Substantia nigra (tissue), 51 donors: ENCODE measurements at places on chromosomes 13 and 19.

DNA sequence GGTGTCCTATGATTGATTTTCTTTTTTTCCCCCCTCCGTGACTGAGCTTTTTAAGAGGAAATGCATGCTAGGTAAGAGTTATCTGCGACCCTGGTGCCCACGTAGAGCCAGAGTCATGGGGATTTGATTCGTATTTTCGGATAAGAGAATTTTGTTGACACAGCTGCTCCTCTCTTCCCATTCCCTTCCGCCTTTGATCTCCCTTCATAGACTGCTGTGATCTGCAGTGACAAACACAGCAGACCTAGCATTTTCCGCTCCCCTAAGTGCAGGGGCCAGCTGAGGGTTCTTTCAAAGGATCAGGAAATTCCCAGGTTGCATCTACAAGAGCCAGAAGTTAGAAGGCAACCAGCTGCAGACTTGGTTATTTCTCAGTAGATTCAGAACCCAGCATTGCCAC is 70.5 kb downstream of the ZNF568 start:
- no peak for DNase-seq

DNA sequence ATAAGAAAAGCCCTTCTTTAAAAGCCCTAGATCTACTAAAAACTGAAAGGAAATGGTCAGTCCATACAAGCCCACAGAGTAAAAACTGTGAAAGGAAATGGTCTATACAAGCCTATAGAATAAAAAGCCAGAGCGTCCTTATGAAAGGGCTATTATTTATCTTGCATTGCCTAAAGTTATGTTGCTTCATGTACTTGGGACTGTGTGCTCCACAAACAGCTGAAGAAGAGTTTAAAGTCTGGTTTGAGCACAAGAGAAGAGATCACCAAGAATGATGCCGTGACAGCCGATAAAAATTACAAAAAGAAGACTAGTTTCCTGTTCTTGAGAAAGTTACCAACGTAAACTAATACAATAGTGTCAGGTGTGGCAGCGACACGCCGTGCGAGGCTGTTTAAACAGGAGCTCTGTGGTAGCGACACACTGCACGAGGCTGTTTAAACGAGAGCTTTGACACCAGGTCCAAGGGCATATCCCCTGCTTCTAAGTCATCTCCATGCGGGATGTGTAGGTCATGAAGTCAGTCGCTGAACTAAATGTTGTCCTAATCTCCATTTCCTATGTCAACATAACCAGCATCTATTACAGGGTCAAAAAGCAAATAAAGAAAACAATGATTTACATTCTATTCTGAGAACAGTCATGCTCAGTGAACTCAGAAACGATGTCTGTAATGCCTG is 24.9 kb downstream of the PCID2 start:
- DNase-seq = no peak

DNA sequence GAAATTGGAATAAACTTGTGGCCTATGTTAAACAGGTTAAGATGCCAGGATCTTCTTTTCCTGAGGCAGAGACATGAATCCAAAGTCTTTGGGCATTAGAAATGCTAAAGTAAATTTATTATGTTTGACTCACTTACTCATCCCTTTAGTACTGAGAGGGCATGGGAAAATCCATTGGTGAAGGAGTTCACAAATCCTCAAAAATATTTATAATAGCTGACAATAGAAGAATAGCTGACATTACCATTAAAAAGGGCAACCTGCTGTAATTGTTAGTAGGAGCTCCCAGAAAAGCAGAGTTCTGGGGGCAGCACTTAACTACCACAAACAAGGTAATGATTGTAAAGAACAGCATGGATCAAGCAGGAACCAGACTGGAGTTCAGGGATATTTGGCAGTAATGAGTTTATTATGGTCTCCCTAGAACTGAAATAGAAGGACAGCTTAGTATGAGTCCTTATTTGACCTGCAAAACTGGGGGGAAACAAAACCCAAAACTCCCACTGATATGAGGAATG is 285.8 kb upstream of the KLHL1 start:
- no peak for DNase-seq

GRCh38 chr13:33015241-33015668 is 968 bp upstream of the KL start:
- DNase-seq = no peak

GRCh38 chr13:21481359-21481758 is 22.3 kb upstream of the ZDHHC20 start:
- DNase-seq = no peak

- DNase-seq = no peak
Observed at GRCh38 chr19:56973713-56974555, 133.4 kb upstream of the PEG3 start.

DNA sequence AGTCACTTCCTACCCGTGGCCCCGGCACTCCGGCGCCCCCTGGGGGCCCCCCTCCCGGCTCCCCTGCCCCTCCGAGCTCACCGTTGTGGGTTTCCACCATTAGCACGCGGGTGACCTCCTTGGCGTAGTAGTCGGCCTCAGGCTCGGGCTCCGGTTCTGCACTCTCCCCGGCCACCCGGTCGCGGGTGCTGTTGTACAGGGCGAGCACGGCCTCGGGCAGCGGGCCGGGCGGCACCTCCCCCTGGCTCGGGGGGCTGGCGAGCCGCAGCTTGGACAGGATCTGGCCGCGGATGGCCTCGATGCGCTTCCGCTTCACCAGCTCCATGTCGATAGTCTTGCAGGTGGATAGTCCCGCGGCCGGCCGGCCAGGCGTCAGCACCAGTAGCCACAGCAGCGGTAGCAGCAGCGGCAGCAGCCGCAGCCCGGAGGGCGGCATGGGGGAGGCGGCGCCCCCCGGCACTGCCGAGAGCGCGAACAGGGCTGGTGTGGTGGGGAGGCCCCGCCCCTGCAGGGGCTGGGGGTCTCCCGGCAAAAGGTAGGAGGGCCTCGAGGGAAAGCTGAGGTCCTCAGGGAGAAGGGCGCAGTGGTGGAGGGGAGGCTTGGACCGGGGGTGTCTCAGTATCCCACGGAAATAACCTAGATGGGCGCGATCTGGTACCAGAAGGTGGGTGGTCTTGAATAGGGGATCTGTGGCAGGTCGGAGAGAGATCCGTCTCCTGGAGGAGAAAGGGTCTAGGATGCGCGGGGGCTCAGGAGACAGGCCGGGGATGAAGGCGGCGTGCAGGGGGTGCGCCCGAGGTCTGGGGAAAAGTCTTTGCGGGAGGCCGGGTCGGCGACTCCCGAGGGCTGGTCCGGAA is 885 bp downstream of the TGFB1 start:
- DNase-seq = peak; percentile 41
